T-helper 17 cell (primary cell): ENCODE measurements at places on chromosomes 3 and 15.

DNA sequence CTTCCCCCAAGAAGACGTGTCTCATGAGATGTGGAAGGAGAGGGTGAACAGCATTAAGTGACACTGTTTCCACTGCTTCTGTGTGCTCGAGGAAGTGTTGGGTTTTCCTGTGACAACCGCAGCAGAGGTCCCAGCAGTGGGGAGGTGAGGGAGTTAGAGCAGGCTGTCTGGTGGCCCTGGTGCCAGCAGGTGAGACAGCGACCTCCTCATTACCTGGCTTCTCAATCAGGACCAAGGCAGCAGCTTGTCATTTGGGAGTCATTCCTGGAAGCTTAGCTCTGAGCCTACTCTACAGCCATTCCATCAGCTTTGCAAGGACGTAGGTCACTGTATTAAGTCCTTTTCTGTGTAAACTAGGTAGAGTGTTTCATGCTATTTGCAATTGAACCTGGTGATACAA, 63.3 kb upstream of the RGMA start:
- no peak overlapping the region for H3K27ac ChIP-seq
- no peak for DNase-seq
- H3K27me3 ChIP-seq: peaks cover 14% of the 10 kb centered on the region

DNA sequence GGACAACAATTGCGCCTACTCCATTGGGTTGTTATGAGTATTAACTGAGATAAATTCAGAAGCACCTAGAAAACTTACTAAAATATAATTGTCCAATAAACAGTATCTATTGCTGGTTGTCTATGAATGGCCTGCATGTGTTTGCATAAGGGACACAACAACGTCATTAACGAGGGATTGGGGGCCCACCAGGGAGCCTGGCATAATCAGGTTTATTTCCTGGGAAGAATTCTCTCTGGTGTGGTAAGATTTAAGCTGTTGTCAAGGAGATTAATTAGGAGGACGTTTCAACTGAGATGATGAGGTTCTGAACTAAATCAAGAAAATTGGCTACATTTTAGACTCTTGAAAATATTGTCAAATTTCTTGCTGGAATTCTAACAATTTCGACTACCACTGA, 176.1 kb upstream of the CDIN1 start:
- H3K36me3 ChIP-seq: no peaks in the 10 kb centered on the region
- DNase-seq: no peak
- H3K4me3 ChIP-seq: no peak overlapping the region
- H3K27me3 ChIP-seq: no peaks in the 10 kb centered on the region
- H3K27ac ChIP-seq: no peak overlapping the region

GRCh38 chr15:101455291-101456025, 34.0 kb downstream of the PCSK6 start:
- peaks cover 58% of the 10 kb centered on the region for H3K27me3 ChIP-seq
- no peak overlapping the region for H3K27ac ChIP-seq
- H3K4me3 ChIP-seq: no peak overlapping the region

DNA sequence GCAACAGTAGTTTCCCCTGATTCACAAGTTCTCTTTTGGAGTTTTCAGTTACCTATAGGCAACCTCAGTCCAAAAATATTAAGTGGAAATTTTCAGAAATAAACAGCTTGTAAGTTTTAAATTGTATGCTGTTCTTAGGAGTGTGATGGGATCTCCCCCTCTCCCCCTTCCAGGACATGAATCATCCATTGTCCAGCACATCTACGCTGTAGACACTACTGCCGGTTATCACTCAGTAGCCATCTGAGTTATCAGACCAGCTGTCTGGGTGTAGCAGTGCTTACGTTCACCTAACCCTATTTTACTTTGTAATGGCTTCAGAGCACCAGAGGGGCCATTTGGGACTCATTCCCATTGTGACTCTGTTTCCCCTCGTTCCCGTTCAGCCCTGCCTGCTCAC, 96.7 kb upstream of the PLXNA1 start:
- H3K27ac ChIP-seq: no peak overlapping the region
- H3K4me3 ChIP-seq: no peak overlapping the region
- peaks cover 5% of the 10 kb centered on the region for H3K36me3 ChIP-seq
- no peaks in the 10 kb centered on the region for H3K27me3 ChIP-seq
- H3K4me1 ChIP-seq: peaks cover 10% of the 10 kb centered on the region
- no peak for DNase-seq

DNA sequence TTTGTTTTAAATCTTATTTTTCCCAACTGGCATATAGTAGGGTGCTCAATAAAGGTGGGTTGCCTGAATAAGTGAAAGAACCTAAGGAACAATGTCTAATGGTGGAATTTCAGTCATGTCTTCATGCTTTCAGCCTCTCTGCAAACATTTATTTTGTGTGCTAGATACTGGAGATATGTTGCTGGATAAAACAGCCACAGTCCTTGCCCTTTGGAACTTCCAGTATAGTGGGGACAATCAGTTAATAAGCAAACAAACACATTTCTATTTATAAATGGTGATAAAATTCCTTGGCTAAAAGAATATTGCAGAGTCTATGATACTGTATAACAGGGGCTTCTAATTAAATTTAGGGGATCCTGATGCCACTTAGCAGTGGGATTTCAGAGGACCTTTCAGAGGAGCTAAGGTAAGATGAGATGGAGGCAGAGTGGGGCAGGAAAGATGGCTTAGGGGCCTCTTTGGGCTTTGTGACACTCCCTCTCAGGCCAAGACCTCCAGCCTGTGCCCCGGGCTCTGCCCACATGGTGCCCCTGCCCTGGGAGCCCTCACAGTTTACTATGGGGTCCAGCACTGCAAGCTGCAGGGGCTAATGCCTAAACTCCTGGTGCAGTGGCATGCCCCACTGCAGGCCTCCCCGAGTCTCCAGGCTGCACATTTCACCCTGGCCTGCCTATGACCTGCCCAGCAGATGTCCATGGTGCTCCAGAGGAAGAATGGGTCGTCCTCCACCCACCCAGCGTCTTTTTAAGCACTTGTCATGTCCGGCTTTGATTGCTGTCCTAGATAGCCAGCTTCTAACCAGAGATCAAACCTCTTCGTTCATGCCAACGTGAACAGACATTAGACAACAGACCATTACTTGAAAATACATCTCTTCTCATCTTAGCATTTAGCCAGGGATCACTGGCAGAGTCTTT, 61.6 kb upstream of the PRR23C start:
- peaks cover 9% of the 10 kb centered on the region for H3K4me1 ChIP-seq
- no peaks in the 10 kb centered on the region for H3K36me3 ChIP-seq
- no peak overlapping the region for H3K4me3 ChIP-seq
- no peak overlapping the region for H3K27ac ChIP-seq

GRCh38 chr3:156356537-156357363, 198.2 kb downstream of the SSR3 start:
- no peak overlapping the region for H3K4me3 ChIP-seq
- peaks cover 9% of the 10 kb centered on the region for H3K27me3 ChIP-seq
- no peak for DNase-seq
- H3K36me3 ChIP-seq: no peaks in the 10 kb centered on the region
